ENCODE measurements at places on chromosomes 11 and 22.

DNA sequence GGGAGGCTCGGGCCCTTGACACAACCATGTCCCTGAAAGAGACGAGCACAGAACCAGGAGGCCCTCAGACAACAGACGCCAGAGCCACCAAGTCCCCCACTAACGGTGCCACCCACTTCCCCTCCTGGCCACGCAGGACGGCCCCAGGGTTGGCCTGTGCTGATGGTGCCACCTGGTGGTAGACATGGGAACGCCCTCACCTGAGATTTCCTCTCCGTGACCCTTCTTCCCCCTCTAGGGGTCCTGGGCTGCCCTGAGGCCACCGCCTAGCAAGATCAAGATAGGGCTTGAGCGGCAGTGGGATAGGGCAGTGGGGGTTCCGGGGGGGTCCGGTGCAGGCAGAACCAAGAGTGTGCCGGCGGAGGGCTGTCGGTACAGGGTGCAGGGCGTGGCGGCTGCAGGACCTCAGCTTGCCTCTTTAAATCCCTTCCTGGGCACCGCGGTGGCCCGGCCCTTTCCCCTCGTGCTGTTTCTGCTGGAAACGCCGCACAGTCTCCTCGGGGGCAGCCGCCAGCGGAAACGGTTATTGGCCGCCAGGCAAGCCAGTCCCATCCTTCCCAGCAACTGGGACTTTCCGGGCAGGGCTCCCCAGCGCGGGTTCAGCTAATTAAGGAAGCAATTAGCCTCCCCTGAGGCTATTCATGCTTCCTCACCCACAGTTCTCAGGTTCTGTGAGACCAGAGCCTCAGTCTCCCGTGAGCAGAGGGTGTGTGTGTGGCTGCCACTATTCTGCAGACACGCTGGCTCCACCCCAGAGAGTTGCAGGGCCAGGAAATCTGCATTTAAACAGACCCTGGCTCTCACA lies 5.5 kb upstream of the NFAM1 start:
- peak; percentile 81 for DNase-seq

GRCh38 chr11:62882431-62882749 lies 1.7 kb downstream of the SLC3A2 start:
- peak; percentile 76 for DNase-seq

- no peak for DNase-seq
Measured at GRCh38 chr11:95888439-95888838, 35.5 kb downstream of the MTMR2 start.

GRCh38 chr22:24926849-24927579 lies 19.5 kb downstream of the LHFPL7 start:
- no peak for DNase-seq

DNA sequence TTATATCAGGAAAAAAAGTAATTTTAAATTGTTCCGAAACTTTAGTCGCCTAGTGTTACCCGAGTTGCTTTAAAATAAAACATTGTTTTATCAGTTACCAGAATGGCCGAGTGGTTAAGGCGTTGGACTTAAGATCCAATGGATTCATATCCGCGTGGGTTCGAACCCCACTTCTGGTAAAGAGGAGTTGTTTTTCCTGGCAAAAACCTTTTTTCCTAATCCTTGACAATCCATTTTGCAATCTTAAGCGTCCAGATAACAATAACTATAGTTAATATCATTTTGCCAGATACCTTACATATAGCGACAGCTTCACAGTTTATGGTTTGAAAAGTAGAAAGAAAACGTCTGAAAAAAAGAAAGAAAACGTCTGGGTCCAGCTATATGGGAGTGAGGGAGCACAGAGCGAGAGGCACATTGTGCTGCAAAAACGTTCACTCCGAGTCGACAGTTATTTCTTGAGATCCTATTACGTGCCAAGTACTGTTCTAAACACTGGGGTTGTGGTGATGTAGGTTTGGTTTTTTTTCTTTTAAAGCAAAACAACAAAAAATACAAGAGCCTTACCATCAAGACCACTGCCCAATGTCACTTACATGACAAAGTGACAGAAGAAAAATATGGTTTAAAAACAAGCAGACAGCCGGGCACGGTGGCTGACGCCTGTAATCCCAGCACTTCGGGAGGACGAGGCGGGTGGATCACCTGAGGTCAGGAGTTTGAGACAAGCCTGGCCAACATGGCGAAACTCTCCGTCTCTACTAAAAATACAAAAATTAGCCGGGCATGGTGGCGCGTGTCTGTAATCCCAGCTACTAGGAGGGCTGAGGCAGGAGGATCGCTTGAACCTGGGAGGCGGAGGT lies 40.6 kb downstream of the OR4D9 start:
- DNase-seq = peak; percentile 83

GRCh38 chr11:83140691-83141455 lies 16.1 kb upstream of the PCF11 start:
- DNase-seq = no peak

DNA sequence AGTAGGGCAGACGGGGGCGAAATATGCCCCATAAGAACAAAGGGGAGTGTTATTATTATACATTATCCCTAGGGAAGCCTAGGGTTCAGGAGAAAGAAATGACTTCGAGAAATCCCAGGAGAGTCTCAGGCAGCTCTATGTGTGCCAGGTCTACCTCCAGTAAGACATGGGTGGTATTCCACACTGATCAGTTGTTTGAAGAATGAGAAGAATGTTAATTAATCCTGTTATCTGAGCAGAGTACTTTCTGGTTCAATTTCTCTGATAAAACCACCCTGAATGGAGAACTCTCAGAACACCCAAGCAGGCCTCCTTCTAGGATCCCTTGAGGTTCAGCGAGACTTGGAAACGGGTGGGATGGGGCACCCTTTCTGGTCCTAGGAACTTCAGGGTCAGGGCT lies 46.2 kb downstream of the PRR5L start:
- no peak for DNase-seq

DNA sequence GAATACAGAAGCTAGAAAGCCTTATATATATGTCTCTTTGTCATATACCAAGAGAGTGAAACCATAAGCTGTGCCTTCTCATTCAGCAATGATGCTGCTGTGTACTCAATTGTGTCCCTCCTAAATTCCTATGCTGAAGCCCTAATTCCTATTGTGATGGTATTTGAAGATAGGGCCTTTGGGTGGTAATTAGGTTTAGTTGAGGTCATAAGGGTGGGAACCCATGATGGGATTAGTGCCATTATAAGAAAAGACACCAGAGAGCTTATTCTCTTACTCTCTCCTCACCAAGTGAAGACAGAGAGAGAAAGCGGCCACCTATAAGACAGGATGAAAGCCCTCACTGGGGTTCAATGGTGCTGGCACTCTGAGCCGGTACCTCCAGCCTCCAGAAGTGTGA lies 1191.3 kb upstream of the TENM4 start:
- no peak for DNase-seq

- no peak for DNase-seq
Measured at GRCh38 chr11:27860811-27861210, 160.6 kb upstream of the BDNF start.

- DNase-seq = no peak
Measured at GRCh38 chr22:36317658-36318271, 64.8 kb downstream of the APOL1 start.

DNA sequence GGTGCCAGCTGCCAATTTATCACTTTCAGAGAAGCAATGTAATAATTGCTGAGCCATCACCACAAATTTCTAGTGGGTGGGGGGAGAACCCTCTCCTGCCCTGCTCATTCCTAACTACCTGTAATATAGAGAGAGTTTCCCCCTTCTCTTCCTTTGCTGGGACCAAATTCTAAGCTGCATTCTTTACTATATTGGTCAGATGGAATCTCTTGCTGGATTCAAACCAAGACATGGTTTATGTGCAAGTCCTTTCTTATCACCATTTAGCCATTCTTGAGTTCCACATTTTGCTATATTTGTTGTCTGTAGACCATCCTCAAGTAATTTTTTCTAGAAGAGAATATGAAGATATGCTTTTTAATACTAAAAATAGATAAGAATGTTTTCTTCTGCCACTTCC lies 452.1 kb downstream of the MN1 start:
- no peak for DNase-seq

GRCh38 chr11:112082729-112083128 lies 3.8 kb downstream of the TIMM8B start:
- DNase-seq = no peak

DNA sequence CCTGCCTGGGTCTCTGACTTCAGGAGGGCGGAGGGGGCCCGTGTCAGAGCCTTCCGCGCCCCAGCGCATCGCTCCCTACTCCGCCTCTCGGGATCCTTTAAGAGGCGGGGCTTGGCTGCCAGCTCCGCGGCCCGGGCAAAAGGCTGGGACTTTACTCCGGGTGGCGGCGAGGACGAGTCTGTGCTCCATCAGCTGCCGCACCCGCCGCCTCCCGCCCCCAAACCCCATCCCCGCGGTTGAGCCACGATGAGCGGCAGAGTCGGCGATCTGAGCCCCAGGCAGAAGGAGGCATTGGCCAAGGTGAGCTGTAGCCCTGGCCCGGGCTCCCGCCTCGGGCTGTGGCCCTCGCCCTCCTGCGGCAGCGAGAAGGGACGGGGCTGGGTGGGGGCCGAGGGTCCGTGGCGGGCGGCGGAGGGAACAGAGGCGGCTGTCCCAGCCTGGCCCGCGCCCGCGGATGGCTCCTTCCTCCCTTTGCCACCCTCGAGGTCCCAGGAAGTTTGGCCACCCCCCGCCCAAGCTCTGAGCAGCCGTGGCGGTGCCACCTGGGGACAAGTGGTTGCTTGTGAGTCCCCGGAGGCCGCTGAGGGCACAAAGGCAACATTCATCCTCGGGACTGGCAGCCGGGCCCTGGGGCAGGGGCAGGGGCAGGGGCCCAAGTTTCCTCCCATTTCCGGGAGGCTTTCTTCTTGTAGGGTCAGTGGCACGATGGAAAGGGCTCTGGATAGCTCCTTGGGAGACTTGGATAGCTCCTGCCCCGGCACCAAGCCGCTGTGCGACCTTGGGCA lies at the start of gene SEC14L2:
Gene SEC14L2, plus strand, starts transcription at position 148 of the 785 bp plus-strand sequence. Its CDS starts 99 bp downstream, at position 247.
- DNase-seq = peak; percentile 76

DNA sequence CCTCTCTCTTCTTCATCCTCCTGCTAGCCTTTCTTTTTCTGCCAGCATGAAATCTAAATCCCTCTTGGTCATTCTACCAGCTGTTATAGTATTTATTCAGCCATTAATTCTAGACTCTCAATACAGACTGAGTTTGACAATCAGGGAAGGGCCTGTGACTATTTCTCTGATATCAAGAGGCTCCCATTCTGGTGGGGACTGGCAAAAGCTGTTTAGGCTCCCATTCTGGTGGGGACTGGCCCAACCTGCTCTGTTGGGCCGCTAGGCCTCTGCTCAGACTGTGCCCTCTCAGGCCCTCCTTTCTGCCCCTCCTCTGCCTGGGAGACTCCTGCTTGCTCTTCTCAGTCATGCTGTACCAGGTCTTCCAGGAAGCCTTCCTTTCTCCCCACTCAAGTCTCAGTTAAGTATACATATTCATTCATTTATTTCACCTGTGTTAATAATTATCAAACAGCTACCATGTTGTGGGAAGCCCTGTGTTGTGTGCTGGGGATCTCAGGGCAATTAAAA lies 323.7 kb upstream of the NARS2 start:
- DNase-seq = no peak

DNA sequence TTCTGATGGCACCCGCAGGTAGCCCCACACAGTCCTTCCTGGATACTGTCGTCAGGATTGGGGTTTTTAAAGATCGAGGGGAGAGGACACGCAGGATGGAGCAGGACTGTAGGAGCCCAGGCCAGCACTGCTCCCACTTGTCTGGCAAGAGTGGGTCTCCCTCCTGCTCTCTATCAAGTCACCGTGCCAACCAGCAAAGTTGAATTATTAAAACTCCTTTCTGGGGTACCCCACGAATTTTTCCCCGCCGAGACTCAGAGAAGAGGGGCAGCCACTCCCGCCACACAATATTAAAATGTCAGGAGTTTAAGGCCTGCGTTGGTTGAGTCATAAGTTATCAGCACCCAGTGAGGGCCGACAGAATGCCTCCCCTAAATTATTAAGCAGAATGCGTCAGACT lies 10.1 kb downstream of the LMO1 start:
- DNase-seq = no peak

DNA sequence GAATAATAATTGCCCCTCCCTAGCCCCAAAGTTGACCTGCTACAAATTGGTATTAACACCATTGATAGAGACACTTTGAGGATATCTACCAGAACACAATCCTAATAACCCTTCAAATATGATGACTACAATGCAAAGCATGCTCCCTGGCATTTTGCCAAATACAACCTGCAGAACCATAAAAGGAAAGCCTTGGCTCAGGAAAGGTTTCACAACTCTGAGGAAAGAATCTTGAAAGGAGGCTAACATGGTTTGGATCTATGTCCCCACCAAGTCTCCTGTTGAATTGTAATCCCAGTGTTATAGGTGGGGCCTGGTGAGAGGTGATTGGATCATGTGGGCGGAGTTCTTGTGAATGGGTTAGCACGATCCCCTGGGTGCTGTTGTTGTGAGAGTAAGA lies 140.4 kb upstream of the ARHGAP42 start:
- DNase-seq = peak; percentile 1

GRCh38 chr11:72483412-72484186 lies 49.3 kb upstream of the CLPB start:
- peak; percentile 54 for DNase-seq

GRCh38 chr22:49079027-49079725 lies 748.5 kb downstream of the BRD1 start:
- no peak for DNase-seq

GRCh38 chr11:61364012-61364675 lies 2.0 kb downstream of the TMEM138 start:
- no peak for DNase-seq

DNA sequence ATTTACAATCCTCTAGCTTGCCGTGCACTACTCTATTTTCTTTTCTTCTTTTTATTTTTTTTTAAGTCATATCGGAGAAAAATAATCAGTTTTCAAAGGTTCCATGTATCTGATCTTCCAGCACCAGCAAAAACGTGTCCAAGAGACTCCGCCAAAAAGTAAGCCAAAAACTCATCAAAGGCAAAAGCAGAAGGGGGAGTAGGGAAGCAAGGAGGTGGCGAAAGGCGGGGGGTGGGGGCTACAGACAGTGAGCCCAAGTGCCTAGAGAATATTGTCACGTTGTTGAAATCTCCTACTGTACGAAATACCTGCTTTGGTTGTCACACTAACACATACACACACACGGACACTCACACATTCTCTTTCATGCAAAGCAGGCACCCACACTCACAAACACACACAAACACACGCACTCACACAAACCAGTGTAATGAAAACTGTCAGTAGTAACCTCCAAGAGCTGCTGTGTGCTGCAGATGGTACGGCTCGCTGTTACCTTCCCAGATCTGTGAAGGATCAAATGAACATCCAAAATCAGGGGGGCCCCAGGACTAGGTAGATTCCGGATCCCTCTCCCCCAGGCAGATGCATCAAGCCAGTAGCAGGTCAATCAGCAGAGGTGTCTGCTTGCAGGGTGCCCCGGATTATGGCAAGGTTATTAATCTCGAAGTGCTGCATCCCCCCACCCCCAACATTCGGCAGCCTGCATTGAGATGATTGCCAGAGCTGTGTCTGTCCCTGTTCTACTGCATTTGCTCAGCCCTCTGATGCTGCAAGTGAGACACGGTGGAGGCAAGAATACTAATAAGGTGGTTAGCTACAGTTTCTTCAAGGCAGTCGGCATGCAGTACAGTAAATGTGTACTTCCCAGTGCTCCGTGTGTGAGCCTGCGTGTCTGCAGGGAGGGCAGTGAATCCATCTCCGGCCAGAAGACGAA lies at the start of gene LRRC4C:
Gene LRRC4C, minus strand, starts transcription at position 188 of the 937 bp plus-strand sequence.
- DNase-seq = no peak
